ENCODE measurements at places on chromosomes 5 and 9.

DNA sequence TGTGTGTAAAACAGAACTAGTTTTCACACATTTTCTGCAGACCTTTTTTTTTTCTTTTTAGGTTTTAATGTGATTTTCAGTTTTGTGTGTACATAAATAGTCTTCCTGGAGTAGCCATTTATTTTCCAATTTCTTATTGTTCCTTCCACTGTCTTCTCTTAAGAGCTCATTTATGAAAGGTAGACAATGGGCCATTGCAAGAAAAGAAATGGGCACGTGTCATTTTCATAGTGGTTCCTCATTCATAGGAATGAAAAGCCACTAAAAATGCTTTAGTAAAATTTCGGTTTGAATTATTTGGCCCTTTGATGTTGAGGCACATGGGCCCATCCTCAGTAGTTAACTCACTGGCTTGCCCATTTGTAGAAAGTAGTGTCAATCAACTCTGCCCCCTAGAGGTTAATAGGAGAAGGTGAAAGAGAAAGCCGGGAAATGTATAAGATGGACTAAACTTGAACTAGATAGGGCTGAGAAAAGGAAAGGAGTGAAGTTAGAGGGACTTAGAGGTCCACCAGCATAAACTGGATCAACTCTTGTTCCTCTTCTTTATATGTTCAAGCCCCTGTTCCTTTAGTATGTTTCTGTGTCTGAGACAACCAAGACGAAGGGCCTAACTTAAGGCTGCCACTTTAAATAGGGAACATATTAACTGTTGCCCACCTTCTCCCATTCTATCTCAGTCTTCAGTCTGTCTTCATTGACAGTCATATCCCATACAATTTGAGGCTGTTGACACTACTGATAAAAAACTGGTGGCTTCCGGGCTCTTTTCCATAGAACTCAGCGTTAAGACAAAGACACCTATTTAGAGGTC, 72.6 kb downstream of the SMARCA2 start:
- DNase-seq: no peak

- no peak for DNase-seq
These were observed 39.8 kb downstream of the FOXI1 start for GRCh38 chr5:170145462-170145861.

- no peak for DNase-seq
These were observed 498.5 kb upstream of the TYRP1 start for GRCh38 chr9:12194731-12195130.

- no peak for DNase-seq
These were observed 7.7 kb upstream of the OCLN start for GRCh38 chr5:69484891-69485290.

DNA sequence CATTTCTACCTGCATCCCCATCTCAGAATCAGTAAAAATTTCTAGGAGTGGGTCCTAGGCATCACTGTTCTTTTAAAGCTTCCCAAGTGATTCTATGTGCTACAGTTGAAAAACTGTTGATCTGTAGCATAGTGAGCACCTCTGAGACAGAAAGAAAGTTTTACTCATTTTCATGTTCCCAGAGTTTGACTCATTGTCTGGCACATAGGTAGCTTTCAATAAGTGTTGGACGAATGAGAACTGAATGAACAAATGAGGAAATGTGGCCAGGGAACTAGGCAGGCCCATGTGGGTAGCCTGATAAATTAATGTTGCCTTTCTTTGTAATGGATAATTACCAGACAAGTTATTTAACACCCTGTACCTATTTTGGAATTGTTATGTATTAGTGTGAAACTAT, 33.8 kb downstream of the RNF180 start:
- DNase-seq: no peak

GRCh38 chr9:13372510-13372909, 93.0 kb upstream of the MPDZ start:
- DNase-seq: no peak

DNA sequence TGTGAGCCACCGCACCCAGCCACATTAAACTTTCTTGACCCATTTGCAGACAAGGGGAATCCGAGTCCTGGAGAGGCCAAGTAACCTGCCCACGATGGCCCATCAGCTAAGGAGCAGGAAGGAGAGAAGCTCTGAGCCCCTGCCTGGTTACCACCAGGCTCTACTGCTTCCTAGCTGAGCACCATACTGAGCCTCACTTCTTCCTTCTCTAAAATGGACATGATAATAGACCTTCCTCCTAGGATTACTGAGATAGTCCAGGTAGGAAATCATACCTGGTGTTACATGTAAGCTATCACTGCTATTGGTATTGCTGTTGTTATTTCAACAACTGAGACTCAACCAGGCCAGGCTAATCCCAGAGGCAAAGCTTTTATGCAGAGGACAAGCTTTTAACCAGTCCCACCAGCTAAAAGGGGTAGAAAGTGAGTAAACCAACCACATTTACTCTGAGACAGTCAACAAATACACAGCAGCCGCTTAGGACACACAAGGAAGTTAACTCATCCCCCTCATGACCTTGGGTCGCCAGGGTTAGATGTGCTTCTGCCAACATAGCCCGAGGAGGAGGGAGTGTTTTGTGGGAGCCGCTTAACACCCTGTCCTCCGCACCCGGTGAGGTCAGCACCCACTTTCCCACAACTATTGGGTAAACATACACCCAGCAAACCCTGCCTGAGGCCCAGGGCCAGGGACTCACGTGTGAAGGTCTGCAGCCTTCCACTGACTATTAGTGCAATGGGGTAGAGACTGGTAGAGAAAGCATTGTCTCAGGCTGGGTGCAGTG, 20.6 kb upstream of the PTGES start:
- DNase-seq: no peak

DNA sequence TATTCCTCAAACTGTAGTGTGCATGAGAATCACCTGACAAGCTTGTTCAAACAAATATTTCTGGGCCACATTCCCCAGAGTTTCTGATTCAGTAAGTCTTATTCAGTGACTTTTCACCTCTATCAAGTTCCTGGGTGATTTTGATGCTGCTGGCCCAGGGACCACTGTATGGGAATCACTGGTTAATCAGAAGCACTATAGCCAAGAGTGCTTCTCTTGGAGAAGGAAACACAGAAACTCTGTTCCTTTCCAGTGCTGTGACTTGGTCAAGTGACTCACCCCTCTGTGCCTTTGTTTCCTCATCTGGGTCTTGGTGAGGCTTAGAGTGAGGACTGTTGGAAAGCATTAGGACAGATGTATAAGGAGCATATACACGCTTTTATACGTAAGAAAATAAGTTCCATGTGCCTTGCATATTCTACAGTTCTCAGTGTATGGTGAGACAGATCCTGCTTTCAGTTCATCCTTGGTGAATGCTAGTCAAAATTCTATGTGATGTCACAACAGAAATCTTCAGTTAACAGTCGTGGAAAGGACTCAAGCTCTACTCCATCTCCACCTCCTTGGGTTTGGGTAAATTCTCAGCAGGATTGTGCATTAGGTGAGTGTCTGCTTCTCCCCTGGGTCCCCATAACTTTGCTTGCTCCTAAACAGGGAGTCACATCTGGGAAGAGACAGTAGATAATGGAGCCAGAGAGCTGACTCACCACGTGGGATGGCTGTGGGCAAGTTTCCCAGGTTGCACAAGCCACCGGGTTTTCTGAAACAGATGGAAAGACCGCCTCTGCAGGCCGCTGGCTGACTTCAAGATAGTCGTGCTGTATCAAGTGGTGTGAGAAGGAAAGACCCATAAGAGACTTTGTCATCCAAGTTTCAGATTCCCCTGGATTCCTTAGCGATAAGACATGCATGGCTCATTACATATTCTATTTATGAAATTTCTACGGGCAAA, 117.0 kb downstream of the NXNL2 start:
- no peak for DNase-seq

- DNase-seq: no peak
These were observed 305.7 kb downstream of the ENC1 start for GRCh38 chr5:74334762-74335384.

DNA sequence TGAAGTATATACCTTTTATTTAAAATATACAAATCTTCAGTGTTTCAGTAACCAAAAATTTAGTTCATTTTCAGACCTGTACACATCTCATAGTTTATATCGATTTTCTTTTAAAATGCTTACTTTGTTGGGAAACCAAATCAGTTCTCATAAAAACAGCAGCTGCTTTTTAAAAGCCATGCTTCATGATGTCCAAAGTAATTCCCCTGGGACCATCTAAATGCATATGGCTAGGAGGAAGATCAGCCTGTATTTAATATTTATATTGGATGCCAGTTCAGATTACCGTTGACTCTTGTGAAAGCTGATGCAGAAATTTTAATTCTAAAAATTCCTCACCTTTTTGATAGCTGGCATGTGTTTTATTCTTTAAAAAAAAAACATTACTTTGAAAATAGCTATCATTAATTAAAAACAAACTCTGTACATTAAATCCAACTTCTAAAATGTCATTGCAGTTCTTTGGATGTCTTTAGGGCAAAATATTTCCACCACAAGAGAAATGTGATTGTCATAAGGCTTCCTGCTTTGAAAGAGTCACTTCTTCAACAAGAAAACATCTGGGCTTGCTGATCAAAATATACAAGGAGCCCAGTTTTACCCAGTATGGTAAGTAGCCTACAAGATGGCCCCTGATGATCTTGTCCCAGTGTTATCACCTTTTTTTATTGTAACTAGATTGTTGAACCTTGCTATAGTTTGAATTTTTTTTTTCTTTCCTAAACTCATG, 1242.9 kb upstream of the CDH6 start:
- DNase-seq: no peak

- DNase-seq: no peak
These were observed 22.2 kb upstream of the ERAP2 start for GRCh38 chr5:96854067-96854466.

DNA sequence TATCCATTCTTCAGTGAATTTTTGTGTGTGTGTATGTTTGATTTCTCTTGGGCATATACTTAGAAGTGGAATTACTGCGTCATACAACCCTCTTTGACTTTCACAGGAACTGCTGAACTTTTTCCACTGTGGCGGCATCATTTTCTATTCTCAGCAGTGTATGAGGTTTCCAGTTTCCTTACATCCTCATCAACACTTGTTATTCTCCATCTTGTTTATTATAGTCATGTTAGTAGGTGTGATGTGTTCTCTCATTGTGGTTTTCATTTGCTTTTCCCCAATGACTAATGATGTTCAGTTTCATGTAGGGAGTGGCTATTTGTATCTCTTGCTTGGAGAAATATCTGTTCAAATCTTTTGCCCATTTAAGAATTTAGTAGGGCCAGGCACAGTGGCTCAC, 2.6 kb downstream of the ZNF79 start:
- no peak for DNase-seq

GRCh38 chr5:50889790-50890189, 223.4 kb downstream of the PARP8 start:
- DNase-seq: no peak

DNA sequence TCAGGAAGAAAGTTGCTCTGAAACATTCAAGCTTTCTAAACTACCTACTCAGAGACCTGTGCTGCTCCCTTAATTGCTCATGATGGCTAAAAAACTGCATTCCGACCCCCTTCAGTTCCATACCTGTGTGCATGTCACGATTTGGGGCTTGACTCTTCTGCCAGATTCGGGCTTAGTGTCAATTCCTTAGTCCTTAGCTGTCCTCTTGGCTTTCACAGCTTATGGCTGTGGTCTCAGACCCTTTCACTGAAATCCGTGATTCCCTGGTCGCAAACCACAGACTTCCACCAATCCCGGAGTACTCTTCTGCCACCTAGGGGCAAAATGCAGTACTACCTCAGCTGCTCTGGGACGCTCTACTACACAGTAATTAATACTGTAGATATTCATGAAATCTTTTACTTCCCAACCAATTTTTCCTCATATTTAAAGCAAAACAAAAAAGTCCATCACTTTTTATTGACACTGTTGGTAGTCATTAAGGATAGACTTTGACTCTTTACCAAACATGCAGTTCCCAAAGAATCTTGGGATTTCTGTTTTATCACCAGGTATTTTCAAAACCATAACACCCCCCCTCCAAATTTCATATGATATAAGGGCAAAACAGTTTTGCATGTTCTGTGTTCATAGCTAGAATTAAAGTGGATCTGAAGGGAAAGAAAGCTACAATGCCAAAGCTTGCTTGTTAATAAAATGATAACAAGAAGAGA, 617.4 kb downstream of the SLCO4C1 start:
- DNase-seq: peak; percentile 3

GRCh38 chr5:69136293-69136692, 30.7 kb upstream of the CCNB1 start:
- DNase-seq: no peak

- DNase-seq: no peak
These were observed 10.5 kb downstream of the IRF1 start for GRCh38 chr5:132480042-132480441.

GRCh38 chr9:98472216-98472615, 216.8 kb upstream of the TBC1D2 start:
- no peak for DNase-seq

DNA sequence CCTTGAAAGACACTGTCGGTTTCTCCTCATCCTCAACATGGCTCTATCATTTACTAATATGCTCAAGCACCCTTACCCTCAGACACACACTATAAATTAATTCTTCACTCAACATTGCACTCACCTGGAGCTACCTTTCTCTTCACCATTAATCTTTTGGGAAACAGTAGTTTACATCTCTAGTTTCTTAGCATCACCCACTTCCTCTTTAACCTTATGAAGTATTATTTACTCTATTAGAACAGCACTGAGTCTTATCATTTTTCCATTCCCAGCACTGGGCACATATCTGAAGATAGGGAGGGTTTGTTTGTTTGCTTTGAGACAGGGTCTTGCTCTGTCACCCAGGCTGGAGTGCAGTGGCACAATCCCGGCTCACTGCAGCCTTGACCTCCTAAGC, 213.5 kb downstream of the SMARCA2 start:
- DNase-seq: no peak

- no peak for DNase-seq
These were observed 35.4 kb upstream of the IL17B start for GRCh38 chr5:149414405-149415065.

DNA sequence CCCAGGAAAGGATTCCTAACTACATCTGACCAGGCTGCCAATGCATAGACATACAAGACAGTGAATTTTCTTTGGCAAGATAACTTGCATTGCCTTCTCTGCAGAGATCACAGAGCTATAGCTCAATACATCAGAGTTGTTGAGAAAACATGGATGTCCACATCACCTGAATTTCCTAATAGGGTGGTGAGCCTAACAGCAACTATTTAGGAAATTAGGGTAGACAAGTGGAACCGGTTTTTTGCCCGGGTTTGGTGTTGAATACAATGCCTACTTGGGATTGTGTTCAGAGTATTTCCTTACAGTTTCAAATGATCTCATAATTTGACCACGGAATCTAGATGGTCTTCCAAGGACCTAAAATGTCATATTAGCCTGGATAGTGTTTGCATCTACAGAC, 262.7 kb downstream of the KIF4B start:
- DNase-seq: no peak

- no peak for DNase-seq
These were observed 72.2 kb downstream of the PRDM9 start for GRCh38 chr5:23579566-23579965.

DNA sequence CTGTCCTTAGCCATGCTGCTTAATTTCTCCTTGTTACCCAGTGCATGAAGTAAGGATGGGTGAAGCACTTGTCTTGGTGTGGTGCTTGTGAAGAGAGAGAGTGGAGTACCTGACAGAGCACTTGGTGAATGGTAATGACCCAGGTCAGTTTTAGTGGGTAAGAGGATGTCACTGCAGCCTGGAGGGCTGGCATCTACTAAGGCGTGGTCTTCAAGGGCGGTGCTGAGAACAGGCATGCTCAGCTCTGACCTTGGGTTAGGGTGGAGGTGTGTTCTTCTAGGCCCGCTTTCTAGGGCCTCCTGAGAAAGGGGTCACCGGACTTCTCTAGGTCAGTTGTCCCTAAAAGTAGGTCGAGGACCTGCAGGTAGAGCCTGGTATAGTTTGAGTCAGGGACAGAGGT, 25.7 kb downstream of the SH3GL2 start:
- DNase-seq: no peak

Measured in NCI-H2081 treated with DMSO at 0.1 percent for 48 hours (cell line).